ENCODE measurements at places on chromosomes 16 and 17.

- no peak for DNase-seq
Measured at GRCh38 chr16:70434484-70435260, 4.2 kb downstream of the ST3GAL2 start.

DNA sequence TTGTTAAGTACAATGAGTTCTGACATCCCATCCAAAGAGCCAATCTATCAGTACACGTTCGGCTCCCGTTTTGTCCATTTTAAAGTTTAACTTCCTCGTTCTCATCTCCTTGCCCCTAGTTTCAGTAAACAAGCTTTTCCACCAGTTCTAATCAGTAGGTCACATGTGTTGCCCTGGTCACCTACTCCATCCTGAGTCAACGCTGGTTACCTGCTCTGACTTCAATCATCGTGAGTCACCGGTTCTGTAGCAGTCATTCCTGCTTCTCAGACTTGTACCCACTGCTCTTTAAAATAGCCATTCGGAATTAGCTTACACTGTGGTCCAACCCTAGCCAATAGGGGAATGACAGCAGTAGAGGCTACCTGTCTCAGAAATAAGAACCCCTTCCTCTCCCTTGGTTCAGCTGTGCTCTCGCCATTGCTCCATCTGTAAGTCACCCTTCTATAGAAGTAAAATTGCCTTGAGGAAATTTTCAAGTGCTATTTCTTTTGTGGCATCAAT, 191.0 kb downstream of the CPPED1 start:
- no peak for DNase-seq

- DNase-seq = no peak
Measured at GRCh38 chr17:59711936-59712335, 4.5 kb downstream of the VMP1 start.

DNA sequence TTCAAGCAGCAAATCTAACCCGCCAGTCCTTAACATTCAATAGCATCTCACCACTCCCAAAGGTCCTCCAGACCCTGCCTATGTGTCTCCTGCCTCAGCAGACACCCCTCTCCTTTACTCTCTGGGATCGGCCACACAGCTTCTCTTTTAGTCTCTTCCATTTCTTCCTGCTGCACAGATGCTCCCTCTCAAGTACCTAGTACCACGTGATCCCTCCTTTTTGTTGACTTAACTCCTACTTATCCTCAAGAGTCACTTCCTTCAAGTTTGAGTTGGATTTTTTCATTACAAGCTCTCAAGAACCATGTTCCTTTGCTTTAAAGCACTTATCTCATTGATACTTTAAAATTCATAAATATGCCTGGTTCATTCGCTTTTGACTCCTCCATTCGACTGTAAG, 24.9 kb downstream of the AMFR start:
- DNase-seq = no peak
